Stimulated activated CD4-positive, alpha-beta T cell treated with anti-CD3 and anti-CD28 coated beads, Interleukin-1b, Interleukin-23, amount 100 ng/mL, for 1 hour (primary cell): ENCODE measurements at places on chromosomes 2 and 18.

GRCh38 chr2:16037808-16038457 is 97.6 kb downstream of the MYCN start:
- no peak for DNase-seq

- no peak for DNase-seq
These were observed 87.5 kb downstream of the TFCP2L1 start for GRCh38 chr2:121197369-121198091.

GRCh38 chr18:79509536-79509930 is 113.8 kb downstream of the NFATC1 start:
- no peak for DNase-seq

DNA sequence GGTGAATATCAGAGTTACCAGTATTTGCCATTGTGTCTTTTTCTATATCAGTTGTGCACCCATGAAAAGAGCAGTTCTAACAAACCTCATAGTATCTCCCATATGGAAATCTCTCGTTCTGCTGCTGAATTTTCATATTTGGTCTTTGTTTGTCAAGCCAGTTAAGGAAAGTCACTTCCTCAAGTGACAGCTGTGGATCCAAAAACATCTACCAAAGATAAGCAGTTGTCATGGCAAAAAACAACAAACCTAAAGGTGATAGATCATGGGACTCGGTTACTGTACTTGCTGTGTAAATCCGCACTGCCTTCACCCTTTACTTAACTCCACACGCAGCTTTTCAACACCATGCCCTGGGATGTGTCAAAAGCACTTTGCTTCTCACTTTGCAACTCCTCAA is 17.3 kb downstream of the BMP10 start:
- no peak for DNase-seq

DNA sequence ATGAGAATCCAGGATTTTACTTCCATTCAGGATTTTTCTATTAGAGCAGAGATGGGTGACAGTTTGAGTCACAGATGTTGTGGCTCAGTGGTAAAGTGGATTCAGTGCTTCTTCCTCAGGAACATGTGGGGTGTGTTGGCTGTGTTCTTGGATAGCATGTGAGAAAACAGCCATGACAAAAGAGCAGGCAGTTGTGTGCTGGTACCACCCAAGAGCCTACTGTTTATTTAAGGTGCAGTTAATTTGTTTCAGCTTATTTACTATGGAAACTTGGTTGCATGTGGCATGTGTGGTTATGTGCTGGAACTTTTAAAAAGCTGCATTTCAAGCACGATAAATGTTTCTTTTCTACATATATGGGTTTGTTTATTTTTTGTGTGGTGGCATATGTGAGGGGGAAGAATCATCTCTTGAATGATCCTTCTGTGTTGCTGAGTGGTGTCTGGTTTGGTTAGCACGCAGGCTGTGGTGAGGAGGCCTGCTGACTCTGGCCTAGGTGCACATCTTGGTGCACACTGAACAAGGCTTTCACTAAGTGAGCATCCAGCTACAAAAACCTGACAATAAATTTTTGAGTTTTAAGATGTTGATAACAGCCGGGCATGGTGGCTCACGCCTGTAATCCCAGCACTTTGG is 67.3 kb downstream of the SPTBN1 start:
- no peak for DNase-seq

DNA sequence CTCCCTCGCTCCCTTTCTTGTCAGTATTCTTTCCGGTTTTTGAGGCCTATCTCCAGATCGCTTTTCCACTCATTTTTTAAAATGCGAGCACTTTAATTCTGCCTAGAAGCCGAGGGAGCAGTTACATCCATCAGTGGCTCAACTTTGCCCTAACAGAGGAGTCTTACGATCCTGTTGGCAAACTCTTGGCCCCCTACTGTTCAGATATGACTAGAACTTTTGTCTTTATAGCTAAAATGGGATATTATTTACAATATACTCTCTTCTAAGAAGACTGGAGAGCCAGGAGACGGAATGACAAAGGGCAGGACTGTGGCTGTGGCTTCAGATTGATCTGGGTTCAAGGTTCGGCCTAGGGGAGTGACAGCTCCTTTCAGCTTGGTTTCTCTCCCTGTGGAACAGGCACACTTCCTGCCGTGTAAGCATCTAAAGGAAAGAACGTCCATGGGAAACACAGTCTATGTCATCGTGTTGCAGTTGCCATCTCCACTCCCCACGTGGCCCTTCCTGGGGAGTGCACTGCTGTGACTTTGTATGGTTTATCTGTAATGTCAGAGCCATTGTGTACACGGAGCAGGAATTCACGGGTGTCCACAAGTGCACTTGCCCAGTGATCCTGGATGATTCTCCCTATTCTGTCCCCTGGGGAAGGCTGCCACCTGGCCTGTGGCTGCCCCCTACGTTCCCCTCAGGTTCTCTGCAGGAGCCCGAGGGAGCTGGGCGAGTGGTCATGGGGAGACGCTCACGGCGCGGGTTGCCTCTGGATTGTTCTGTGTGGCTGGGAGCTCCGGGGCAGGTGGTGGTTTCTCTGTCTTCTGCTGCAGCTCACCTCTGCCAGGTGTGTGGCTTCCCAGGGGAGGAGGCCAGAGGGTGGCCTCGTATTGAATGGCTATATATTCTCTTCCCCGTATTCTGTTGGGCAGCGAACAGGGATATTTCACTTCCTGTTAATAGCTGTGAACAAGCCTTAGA is 222.0 kb downstream of the LDLRAD4 start:
- DNase-seq: no peak

- DNase-seq: no peak
These were observed 117.4 kb upstream of the CWC22 start for GRCh38 chr2:180124273-180125139.

DNA sequence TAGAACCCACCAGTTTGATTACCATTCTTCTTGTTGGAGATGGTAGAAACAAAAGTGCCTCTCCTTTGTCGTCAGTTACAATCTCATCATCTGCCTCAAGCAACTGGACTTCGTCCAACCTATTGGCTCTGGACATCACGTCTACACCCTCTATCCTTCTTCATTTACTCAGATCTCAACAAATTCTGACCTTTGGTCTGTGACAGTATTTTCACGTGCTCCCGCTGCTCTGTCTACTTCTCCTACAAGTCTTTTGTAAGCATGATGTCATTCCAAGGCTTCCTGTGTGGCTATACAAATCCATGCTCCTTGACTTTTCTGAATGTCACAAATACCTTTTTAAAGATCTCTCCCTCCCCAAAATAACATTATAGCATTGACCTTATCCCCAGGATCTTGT is 43.0 kb upstream of the PID1 start:
- DNase-seq: no peak

DNA sequence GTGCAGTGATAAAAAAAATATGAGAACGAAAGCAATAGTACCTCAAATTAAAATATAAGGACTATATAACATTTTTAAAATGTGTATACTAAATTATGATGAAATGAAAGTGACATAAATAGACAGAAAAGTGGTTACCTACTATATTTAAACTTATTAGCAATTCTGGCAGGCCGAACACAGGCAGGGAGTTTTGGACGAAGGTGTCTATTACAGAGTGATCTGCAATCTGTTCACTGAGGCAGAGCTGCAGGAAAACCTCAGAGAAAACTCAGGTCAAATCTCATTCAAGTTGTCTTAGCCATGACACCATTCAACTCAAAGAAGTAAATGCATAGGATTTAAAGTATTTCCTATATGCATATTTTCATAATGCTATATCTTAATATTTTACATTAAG is 274.8 kb upstream of the GULP1 start:
- DNase-seq: no peak

GRCh38 chr2:48250943-48251342 is 279.0 kb upstream of the STON1 start:
- DNase-seq: no peak

DNA sequence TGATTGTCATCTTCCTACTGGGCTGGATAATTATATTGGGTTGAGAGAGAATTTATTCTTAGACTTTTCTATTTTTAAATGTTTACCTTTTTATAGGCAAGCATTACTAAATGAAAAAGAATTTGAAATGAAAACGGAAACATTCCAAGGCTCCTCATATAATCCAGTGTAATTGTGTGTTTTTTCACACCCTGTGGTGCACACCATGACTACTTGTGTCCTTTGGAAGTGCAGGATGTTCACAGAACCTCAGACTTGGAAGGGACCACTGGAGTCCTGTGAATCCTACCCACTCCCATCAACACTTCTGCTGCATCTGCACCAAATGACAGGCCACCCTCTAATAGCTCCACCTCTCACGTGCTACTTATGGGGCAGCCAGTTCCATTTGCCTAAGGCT is 48.0 kb downstream of the NAT8 start:
- no peak for DNase-seq

DNA sequence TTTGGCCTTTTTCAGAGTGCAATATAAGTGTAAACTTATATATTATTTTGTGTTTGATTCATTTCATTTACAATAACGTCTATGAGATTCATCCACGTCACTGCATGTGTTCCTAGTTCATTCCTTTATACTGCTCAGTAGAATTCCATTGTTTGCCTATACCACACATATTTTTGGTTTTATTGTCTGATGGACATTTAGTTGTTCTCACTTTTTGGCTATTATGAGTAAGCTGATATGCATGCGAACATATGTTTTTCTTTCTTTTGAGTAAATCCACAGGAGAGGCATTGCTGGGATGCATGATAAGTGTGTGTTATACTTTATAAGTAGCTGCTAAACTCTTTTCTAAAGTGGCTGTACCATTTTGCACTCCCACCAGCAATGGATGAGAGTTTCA is 314.8 kb upstream of the HS6ST1 start:
- no peak for DNase-seq

DNA sequence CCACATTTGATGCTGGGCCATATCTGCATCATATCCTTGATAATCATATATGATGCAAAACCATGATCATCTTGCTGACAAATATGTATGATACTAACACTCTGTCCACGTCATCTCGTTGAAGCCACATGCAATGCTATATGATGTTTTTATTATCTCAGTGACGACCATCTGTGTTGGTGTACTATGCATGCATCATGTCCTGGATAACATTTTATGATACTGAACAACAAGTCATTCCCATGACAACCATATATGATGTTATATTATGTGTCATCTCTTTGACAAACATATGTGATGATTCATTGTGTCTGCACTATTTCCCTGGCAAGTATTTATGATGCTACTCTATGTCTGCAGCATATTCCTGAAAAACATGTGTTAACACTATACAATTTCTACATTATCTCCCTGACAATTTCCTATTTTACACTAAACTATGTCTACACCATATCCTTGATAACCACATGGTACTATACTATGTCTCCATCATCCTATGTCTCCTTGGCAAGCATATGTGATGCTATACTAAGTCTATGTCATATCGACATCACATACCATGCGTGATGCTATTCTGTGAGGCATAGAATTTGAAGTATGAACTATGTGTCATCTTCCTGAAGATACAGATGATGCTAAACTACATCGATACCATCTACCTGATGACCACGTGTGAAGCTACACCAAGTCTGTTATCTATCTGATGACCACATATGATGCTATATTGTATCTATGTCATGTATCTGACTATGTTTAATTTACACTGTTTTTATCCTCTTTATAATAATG is 37.0 kb downstream of the DAW1 start:
- DNase-seq: no peak

- DNase-seq: no peak
These were observed 134.7 kb upstream of the DNAJC10 start for GRCh38 chr2:182581196-182581935.

DNA sequence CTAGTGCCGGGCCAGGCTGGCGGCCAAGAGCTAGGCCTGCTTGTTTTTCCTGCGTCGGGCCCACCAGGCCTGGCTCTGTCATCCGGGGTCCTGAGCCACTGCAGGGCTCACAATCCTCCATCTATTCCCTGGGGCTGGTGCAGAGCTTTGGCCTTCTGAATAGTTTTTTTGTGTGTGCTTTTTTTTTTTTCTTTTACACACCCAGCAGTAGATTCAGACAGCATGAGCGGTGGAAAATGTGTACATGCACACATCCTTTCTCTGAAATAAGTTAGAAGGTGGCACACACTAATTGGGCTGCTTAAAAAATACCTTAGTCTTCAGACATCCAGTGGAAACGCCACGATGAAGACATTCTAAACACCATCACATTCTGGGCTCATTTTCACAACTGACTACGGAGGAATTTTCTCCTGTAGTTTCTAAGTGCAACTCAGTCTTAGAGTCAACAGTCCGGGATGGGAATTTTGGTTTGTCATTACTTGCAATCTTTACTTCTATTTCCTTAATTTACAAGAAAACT is 6.1 kb downstream of the ZFP36L2 start:
- DNase-seq: no peak

DNA sequence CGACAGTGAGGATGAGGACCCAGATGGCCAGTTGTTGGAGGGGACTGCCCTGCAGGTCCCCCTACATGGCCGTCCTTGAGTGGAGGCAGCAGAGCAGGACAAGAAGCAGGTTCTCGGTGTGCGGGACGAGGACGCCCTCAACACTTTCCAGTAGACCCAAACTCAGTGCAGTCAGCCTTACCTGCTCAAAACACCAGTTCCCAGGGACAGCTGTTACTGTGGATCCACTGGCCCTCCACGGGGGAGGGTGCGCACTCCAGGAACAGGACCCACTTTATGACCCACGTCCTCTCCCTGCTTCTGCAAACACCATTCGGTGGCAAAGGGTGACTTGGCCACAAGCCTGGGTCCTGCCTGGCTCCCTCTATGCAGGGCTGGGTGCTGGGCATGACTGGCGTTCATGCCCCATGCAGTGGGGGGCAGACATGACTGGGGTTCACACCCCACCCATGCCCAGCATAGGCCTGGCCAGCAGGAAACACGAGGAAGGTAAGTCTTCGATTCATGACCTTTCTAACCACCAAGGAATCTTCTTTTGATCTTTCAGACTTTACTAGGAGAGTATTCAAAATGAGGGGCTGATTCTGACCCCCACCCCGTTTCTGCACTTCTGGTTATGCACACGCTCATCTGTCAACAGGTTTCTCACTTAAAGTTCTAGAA is 233.7 kb downstream of the HDAC4 start:
- DNase-seq: no peak

- no peak for DNase-seq
These were observed 225.9 kb upstream of the MGAT5 start for GRCh38 chr2:134027980-134028379.

- DNase-seq: no peak
These were observed 24.4 kb downstream of the SCN9A start for GRCh38 chr2:166351319-166351718.

- DNase-seq: no peak
These were observed 32.2 kb downstream of the NR4A2 start for GRCh38 chr2:156300337-156300736.

DNA sequence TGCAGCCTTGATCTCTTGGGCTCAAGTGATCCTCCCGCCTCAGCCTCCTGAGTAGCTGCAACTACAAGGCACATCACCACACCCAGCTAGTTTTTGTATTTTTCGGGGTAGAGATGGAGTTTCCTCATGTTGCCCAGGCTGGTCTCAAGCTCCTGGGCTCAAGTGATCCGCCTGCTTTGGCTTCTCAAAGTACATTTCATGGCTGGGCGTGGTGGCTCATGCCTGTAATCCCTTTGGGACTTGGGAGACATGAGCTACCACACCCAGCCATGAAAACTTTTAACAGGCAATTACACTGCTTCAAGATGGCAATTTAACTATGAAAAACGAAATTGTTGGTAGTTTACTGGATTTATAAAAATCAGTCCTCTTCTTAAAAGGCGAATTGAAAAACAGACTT is 69.7 kb downstream of the MEP1B start:
- no peak for DNase-seq
